ENCODE measurements at places on chromosomes 5 and 9.

DNA sequence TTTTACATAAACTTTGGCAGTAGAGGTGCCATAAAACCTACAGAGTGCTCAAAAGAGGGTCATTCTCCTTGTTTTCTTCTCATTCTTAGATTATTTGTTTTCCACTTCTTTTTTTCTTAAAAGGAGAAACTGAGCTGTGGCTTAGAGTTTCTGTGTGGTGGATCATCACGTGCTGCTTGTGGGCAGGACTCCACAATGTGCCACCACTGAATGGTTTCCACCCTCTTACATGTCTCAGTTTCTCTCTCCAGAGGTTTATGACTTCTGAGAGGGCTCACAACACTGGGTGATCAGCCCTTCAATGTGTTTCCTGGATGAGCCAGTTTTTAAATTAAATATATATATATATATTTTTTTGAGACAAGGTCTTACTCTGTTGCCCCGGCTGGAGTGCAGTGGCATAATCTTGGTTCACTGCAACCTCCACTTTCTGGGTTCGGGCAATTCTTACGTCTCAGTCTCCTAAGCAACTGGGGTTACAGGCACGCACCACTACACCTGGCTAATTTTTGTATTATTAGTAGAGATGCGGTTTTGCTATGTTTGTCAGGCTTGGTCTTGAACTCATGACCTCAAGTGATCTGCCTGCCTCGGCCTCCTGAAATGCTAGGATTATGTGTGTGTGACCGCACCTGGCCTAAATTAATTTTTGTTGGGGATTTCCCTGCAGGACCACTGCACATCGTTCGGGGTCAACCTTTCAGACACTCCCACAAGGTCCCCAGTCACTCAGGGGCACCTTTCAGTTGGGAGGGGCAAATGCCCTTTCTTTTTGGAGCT is 3.1 kb upstream of the UNC13B start:
- no peak for DNase-seq

GRCh38 chr9:137302449-137303150 is 529 bp upstream of the NRARP start:
- no peak for DNase-seq

DNA sequence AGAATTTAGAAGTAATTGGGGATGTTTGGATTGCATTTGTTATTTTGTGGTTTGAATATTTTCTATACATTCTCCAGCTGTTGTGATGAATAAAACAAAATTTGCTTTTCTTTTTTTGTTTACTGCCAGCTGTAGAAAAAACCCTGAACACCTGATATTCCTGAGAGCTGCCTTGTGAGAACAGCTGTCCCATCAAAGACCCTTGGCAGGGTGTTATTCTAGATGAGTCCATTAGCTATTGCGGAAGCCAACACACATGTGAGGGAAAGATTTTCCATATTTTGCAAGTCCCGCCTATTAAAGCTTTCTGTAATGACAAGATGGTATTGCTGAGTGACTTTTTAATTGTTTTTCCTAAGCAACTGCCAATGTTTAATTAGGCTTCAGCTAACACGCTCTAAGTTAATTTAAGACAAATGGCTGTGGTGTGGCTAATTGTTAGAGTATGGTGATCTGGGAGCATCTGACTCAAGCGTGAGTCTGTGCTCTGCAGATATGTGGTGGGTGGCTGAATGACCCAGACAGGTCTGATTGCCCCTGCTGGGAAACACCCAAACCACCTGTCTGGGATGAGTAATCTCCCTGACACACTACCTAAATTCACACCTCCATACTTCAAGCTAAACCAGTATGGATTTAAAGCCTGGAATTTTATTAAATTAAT is 86.5 kb upstream of the PRLR start:
- no peak for DNase-seq

- no peak for DNase-seq
These were observed 551.0 kb downstream of the KIF4B start for GRCh38 chr5:155564541-155564940.

- DNase-seq, result no peak
These were observed 44.2 kb downstream of the KIAA1958 start for GRCh38 chr9:112530751-112531205.

DNA sequence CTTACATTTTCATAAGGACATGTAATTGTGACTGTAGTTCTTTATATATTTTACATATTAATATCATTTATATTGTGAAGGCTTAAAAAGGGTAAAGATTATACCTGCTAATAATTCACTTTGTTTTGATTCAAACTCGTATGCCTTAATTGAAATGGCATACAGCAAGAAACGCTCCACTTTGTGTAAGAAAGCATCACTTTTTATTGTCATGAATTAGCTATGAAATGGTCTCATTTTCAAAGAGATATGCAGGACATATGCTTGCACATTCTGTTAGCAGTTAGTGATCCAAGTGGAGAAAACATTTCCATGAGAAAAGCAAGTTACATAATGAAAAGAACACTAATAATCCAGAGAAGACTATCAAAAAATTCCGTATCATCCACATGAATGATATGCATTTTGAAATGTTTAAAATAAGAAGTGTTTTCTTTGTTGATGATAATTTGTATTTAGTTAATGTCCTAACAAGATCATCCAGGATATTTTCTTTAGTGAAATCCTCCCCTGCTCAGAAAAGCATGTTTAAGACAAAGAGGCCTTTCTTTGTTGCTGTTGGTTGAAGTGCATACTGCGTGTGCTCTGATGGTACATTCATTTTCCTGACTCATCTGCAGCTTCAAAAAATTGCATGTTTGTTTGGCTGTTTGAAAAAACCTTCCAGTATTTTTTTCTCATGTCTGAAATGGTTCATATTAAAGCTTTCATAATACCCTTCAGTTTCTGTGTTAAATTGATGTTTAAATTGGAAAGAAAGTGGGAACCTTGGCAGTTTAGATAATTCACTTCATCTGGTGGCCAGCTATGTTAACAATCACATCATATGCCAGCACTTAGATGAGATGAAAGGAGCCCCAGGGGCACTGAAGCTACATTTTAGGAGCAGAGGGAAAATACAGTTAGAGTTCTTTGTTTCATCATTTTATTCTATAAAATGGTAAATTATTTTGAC is 242.2 kb downstream of the CSNK1G3 start:
- DNase-seq, result no peak

GRCh38 chr5:2566284-2566683 is 185.2 kb downstream of the IRX2 start:
- DNase-seq, result no peak

GRCh38 chr5:148750614-148751013 is 75.8 kb upstream of the ADRB2 start:
- DNase-seq, result no peak

- DNase-seq, result peak; percentile 17
These were observed 31.1 kb downstream of the IL4 start for GRCh38 chr5:132704875-132705274.

DNA sequence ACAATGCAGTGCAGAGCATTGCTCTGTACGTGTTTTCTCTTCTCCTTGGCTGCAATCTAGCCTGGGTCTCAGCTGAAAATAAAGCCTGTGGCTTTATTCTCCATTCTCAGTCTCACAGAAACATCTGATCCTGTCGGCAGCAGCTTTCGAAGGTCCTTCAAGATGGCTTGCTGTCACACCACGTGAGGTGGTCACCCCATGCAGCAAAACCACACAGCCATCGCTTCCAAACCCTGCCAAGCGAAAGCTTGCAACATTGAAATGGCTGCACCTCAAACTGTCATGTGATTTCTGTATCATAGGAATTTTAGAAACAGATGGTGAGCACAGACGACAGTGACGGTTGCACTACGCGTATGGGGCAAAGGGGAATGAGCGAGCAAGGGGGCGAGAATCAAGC is 98.5 kb upstream of the SMARCA2 start:
- no peak for DNase-seq

- no peak for DNase-seq
These were observed 43.1 kb downstream of the ADAMTS16 start for GRCh38 chr5:5183189-5183699.

Measured in ACHN (cell line).